Activated T-helper 1 cell treated with Interleukin-2 at 50 U/mL for 16 hours (primary cell): ENCODE measurements at places on chromosomes 5 and 9.

DNA sequence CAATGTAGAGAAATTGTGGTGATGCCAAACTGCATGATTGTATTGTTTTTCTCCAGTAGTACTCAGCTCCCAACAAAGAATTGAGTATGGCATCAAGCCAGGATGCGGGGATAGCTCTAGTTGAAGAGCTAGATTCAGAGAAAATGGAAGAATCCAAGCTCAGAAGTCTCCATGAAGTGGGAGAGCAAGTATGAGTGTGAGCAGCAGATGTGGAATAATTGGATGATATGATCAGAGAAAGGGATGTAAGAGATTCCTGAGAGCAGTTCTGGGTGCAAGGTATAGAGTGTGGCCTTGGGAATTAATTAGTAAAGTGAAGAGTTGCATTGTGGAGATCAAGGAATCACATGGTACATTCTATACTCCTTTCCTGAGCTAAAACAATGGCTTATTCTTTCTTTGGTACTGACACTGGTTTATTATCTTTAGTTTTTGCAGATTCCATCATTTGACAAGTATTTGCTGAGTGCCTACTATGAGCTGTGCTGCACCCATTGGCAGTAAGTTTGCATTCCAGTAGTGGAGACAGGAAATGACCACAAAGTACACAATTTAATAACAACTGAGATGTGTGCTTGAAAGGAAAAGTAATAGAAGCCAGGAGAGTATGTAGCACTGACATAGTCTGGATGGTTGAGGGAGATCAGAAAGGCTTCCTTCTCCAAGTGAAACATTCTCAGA lies 177.1 kb downstream of the CPLANE1 start:
- DNase-seq = no peak

- DNase-seq = no peak
These were observed 70.8 kb downstream of the PSMB7 start for GRCh38 chr9:124344291-124345050.

- DNase-seq = no peak
These were observed 622.4 kb downstream of the CHSY3 start for GRCh38 chr5:130526708-130527107.

GRCh38 chr5:159639590-159639989 lies 276.7 kb upstream of the ADRA1B start:
- no peak for DNase-seq

DNA sequence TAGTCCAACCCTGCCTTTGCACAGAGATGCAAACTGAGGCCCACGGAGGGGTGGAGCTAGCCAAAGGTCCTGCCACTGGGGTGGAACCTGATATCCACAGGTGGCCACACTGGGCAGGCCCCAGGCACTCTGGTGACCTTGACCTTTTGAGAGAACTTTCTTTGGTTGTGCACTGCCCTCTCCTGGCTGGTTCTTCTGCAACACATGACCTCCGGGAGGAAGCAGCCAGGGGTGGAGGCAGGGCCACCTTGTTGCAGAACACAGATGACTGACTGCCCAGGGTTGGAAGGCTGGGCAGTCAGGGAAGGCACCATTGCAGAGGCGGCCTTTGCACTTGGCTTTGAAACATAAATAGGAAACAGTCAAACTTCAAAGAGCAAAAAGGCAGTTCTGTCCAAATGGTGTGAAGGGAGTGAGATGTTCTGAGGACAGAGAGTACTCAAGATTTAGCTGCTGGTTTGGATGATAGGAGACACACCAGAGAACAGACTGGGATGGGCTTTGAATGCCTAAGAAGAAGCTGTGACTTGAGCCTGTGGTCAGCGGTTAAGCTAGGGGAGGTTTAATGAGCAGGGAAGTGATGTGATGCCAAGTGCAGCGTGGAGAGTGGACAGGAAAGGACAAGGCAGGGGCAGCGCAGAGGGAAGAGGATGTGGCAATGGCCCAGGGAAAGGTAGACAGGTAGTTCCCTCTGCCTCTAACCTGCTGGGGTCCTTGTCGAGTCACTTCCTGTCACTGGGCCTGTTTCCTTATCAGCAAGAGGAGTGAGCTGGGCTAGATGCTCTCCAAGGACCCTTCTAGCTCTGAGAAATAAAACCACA lies 6.8 kb upstream of the TCOF1 start:
- peak; percentile 22 for DNase-seq

DNA sequence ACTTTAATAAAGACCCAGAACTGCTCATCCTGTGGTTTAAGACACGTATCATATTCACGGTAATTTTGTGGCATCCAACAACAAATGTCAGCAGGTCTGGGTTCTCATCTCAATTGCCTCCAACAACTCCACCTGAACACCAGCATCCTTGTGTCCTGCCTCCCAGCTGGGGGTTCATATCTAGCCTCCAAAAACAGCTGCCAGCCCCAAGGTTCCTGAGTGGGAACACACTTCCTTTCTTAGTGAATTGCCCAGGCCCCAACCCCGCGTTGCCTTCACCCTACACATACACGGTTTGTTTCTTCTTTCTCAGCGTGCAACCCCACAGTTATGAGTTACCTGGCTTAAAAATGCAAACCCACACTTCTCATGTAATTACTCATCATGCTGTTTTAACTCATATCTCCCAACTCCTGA lies 77.9 kb downstream of the SEMA4D start:
- no peak for DNase-seq

DNA sequence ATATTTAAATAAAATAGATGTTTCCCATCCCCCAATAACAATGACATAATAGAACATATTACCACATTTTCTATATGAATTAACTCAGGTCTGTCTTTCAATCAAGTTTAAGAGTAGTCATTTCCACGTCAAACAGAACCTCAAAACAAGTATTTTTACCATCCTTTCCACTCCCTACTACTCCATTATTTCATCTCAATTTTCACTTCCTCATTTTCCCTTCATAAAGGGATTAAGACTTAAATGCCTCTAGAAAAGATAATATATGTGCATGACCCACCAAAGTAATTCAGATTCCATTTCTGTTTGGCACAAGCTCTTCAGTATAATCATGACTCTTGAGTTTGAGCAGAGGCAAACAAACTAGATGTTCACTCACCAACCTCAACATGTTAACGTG lies 40.4 kb downstream of the ELOVL7 start:
- DNase-seq = no peak

- DNase-seq = no peak
These were observed 197.2 kb downstream of the GADD45G start for GRCh38 chr9:89801742-89802670.

GRCh38 chr9:37575511-37575914 lies 667 bp downstream of the FBXO10 start:
- no peak for DNase-seq

GRCh38 chr9:38092200-38092524 lies 23.1 kb upstream of the SHB start:
- DNase-seq = no peak

GRCh38 chr9:129688285-129689043 lies 23.0 kb downstream of the PRRX2 start:
- no peak for DNase-seq

DNA sequence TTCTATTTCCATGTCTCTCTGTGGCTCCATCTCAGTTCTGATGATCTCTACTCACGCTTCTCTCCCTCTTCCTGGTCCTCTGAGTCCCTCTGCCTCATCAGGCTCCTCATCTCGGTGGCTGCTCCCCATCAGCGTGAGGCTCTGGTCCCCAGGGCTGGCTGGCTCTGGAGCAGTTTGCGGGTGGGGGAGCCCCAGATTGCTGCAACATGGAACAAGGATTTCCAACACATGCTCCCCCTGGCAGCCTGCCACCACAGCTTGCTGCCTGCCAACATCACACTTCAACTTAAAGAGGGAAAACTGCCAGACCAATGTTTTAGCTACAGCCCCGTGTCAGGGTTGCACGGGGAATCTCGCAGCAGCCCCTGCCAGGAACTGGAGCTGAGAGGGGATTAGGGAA lies 77.2 kb upstream of the NEK6 start:
- no peak for DNase-seq

DNA sequence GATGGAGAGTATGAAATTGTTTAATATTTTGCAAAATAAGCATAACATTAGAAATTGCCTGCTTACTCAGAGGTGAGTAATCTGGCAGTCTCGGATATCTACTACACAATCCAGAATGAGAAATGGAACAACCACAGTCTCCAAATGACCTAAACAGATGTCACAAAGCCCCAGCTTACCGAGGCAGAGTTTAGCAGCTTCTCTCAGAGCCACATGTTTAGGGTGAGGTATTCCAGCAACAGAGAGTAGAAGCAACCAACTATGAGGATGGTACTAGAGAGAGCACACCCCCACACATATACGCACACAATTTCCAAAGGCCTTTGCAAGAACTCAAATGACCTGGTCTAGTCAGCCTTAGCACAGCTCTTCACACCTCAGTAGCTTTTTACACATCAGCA lies 122.7 kb upstream of the LPAR1 start:
- DNase-seq = no peak

DNA sequence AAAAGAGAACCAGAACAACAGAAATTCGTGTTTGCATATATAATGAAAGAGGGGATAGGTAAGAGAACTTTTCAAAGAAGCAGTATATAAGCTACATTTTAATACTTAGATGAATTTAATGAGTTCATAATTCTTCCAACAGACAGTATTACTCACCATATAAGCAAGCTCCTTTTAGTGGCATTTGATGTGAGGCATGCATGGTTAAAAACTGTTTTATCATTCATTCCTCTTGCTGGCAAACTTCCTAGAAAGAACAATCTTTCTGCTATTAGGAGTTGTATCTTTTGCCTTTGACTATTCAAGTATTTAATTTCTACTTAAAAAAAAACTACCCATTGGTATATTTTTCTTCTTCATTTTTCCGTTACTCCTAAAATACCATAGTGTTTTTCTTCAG lies 65.7 kb upstream of the EIF4EBP3 start:
- DNase-seq = no peak

GRCh38 chr5:54484219-54484894 lies 28.9 kb downstream of the HSPB3 start:
- DNase-seq = no peak

DNA sequence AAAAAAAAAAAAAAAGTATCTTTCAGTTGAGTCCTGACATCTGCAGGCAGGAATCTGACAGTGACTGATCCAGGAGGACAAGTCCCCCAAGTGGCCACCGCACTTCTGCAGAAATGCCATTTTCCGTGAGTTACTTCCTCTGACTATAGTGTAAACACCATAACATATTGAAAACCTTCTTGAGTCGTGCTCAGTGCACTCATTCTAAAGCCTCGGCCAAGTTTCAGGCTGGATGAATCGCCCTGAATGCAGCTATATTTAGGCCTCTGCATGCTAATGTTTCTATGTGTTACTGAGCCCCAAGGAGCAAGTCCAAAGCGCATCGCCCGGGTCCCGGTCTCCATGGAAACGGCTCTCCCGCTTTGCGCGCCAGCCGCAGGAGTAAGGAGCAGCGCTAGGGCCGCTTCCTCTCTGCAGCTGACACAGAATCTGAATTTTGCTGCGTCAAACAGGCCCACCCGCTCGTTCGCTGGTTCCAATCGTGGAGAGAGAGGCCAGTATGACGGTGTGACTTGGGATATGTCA lies 335.4 kb downstream of the MSX2 start:
- no peak for DNase-seq

DNA sequence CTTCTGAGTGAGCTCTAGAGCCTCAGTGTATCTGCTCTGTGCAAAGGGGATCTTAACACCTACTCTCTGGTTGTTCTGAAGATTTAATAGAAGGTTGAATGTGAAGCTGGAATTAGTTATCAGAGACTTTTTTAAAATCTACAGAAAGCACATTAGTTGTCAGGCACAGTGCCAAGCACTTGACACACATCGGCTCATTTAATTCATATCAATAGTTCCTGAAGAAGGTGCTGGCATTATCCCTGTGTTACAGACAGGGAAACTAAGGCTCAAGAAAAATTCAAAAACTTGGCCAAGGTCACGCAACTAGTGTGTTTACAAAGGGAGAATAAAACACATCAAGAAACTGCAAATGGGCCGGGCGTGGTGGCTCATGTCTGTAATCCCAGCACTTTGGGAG lies 80.2 kb downstream of the FGF18 start:
- DNase-seq = no peak

DNA sequence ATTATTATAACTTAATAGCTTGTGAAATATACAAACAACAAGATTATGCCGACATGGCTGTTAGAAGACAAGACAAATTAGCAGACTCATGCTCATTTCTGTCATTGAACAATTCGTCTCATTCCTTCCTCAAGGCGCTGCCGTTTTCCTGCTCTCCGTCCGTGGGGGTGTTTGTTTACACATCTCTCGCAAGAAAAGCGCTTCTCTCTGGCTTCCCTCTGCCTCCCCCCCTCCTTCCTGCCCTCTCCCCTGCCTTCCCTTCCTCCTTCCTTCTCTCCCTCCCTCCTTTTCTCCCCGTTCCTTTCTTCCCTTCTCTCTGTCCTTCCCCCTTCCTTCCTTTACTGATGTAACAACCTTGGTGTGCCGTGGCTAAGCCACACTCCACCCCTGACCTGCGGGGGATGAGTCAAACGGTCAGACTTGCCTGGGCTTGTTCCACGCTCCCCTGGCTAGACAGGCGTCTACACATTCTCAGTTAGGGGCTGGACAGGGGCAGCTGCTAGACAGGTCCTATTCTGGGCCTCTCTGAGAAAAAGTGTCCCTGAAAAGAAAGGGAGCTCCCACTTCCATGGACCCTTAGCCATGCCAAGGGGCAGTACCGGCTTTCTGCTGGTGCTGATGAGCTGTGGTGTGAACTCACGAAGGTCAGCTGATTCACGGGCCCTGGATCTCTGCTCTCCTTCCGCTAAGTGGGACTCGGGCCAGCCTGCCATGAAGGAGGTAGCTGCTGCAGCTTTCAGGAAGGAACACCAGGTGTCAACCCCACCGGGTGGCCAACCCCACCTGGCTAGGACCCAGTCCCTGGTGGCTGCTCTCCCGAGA lies 32.0 kb upstream of the SPTLC1 start:
- DNase-seq = no peak

GRCh38 chr9:37565661-37566618 lies 10.2 kb downstream of the FBXO10 start:
- no peak for DNase-seq
